ENCODE measurements at places on chromosomes 4 and X.

DNA sequence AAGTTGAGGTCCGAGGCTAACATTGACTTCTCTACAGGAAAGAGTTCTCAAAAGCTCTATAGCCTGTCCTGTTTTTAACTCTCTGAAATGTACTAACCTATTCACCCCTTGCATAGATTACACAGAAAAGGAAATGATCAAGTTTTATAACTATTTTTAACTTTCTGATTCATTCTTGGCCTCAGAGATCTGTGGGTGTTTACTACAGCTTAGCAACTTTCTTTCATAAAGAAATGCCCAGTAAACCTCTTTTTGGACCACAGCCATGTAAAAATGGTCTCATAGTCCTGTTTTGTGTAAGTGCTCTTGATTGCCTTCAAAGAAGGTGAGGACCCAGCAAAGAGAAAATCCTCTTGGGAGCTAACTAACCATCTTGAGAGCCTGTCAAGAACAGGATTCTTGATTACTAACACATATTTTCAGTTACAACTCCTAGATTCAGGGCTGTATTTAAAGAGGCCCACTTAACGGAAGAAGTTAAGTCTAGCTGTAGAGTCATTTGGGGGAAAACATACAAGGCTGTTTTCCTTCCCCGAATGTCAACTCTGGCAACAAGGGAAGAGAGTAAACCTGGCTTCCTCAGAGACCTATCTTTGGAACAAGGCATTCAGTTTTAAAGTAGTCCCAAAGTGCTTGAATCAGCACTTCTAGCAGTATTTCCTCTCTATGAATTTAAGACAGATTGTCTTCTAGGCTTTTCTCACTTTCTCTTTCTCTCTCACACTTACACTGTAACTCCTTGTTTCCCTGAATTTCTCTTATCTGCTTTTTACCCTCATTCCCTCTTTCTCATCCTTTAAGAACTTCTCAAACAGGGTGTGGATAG, 78.2 kb downstream of the IL21 start:
- no peak for DNase-seq

GRCh38 chr4:8703857-8704495, 111.4 kb downstream of the CPZ start:
- no peak for DNase-seq

- DNase-seq, result no peak
Observed at GRCh38 chr4:140233791-140234696, 80.1 kb upstream of the MAML3 start.

GRCh38 chr4:113837397-113837796, 75.9 kb upstream of the CAMK2D start:
- DNase-seq, result no peak

DNA sequence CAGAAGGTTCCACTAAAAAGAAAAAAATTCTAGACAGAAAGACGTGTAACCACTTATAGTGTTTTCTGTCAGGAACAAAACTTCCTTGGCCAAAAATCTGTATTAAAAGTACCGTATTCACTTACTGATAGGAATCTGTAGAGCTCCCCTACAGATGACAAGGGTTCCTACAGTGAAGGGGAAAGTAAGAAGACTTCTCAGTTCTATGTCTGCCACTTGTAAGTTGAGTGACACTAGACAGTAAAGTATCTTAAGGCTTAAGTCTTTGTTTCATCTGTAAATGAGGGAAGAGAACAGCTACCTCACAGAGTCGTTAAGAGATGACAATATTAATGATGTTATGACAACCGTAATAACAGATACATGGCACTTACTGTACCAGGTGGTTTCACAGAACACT, 3.3 kb downstream of the COQ2 start:
- no peak for DNase-seq
